Thymus (tissue), 14 donors: ENCODE measurements at places on chromosomes 16 and 17.

GRCh38 chr16:70779361-70779760, 21.6 kb downstream of the VAC14 start:
- no peak overlapping the region for H3K27ac ChIP-seq
- no peaks in the 10 kb centered on the region for H3K4me1 ChIP-seq
- H3K4me3 ChIP-seq: no peak overlapping the region
- H3K27me3 ChIP-seq: no peaks in the 10 kb centered on the region

DNA sequence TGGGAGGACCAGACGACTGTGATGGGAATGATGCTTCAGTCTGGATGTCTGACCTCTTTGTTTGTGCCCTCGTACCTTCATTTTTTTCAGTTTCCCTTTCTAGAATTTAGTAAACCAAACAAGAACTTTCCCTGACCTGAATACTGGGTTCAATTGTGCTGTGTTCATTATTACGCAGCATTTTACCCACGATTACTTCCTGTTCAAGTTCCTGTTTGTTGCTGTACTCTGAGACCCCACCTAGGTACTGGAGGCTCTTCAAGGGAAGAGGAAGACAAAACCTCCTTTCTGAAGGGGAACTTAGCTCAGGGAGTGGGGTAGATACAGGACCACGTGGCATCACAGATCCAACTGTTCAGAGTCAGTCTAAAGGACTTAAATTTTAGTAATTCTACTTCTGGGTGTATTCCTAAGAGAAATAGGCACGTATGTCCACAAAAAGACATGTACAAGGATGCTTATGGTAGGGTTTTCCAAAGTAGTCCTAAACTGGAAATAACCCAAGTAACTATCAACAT, 9.2 kb upstream of the PRKCB start:
- no peaks in the 10 kb centered on the region for H3K36me3 ChIP-seq
- peak overlapping the region; percentile 48 for H3K27ac ChIP-seq
- no peaks in the 10 kb centered on the region for H3K27me3 ChIP-seq
- H3K4me3 ChIP-seq: no peak overlapping the region

DNA sequence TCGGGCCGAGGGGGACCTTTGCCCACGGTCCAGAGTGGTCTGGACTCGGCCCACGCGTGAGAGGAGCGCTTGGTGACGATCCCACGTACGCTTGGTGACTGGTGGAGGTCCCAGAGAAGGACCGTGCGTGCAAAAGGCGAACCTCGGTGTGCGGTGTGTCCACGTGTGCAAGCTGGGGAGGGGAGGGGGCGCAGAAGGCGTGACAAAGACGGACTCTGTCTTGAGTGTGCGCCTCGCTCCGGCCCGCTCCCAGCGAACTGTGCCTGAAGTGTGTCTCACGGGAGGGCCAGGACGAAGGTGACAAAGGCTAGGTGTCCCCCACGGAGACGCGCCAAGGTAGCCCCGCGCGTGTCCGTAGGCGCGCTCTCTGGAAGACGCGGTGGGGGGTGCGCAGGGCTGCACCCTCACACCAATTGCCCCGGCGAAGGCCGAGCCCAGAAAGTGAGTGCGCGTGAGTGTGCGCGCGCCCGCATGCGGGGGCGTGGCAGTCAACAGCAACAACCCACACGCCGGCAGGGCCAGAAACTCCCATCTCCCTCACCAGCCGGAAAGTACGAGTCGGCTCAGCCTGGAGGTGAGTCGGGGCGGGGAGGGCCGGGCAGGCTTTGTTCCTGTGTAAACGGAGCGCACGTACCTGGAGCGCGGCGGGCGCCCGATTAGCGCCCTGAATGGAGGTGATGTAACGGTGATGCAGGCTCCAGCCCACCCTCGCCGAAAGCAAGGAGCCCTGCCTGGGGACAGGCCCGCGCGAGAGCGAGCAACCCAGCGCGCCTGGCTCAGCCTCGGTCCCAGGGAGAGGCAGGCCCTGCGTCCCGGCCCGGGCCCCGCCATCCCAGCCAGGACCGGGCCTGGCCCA, at the start of gene GPRC5C:
Gene GPRC5C, plus strand, starts transcription at position 521 of the 856 bp plus-strand sequence. CDS start 7,689 bp downstream, outside the sequence.
- peak within 1 kb of the TSS; percentile 25 for H3K4me3 ChIP-seq
- DNase-seq: no peak
- H3K27ac ChIP-seq: peak within 1 kb of the TSS; percentile 30
- H3K27me3 ChIP-seq: peaks cover 88% of the 10 kb centered on the region
- no peaks in the 10 kb centered on the region for H3K36me3 ChIP-seq
- peaks cover 36% of the 10 kb centered on the region for H3K4me1 ChIP-seq

- no peak overlapping the region for H3K27ac ChIP-seq
- H3K4me3 ChIP-seq: no peak overlapping the region
- no peaks in the 10 kb centered on the region for H3K27me3 ChIP-seq
- no peak for DNase-seq
- H3K36me3 ChIP-seq: no peaks in the 10 kb centered on the region
Observed at GRCh38 chr17:67477687-67478086, 100.6 kb downstream of the PITPNC1 start.

- H3K4me1 ChIP-seq: peaks cover 44% of the 10 kb centered on the region
- H3K4me3 ChIP-seq: no peak overlapping the region
- DNase-seq: no peak
Observed at GRCh38 chr17:45170931-45171337, 9.3 kb downstream of the HEXIM2 start.

DNA sequence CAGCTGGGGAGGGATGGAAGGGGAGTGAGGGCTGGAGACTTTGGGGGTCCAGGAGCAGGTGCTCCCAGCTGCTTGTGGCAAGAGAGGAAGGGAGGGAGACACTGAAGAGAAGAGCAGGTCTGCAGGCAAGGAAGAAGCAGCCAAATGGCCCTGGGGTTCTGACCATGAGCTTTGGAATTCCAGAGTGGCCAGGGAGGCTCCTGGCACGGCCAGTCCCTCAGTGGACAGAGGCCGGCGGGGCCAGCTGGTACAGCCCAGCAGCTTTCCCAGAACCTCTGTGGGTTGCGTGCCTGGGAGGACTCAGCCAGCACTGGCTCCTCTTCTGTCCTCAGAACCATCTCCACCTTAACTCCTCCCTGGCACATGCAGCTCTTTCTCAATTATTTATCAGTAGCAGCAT, 233.0 kb downstream of the MSI2 start:
- no peak overlapping the region for H3K4me3 ChIP-seq
- H3K27me3 ChIP-seq: no peaks in the 10 kb centered on the region
- no peak for DNase-seq

- H3K27ac ChIP-seq: no peak overlapping the region
- H3K4me3 ChIP-seq: no peak overlapping the region
- no peaks in the 10 kb centered on the region for H3K36me3 ChIP-seq
- no peak for DNase-seq
- no peaks in the 10 kb centered on the region for H3K4me1 ChIP-seq
- H3K27me3 ChIP-seq: no peaks in the 10 kb centered on the region
Observed at GRCh38 chr16:63363738-63364137, 1327.5 kb upstream of the CDH8 start.

GRCh38 chr16:4625560-4626159, 1.0 kb downstream of the MGRN1 start:
- peaks cover 9% of the 10 kb centered on the region for H3K36me3 ChIP-seq
- no peaks in the 10 kb centered on the region for H3K27me3 ChIP-seq
- DNase-seq: no peak
- peaks cover 20% of the 10 kb centered on the region for H3K4me1 ChIP-seq
- peak overlapping the region; percentile 79 for H3K27ac ChIP-seq
- peak overlapping the region; percentile 68 for H3K4me3 ChIP-seq

GRCh38 chr16:72469932-72470331, 298.0 kb upstream of the PMFBP1 start:
- H3K27ac ChIP-seq: no peak overlapping the region
- no peaks in the 10 kb centered on the region for H3K36me3 ChIP-seq
- no peak overlapping the region for H3K4me3 ChIP-seq
- H3K4me1 ChIP-seq: no peaks in the 10 kb centered on the region
- no peak for DNase-seq

DNA sequence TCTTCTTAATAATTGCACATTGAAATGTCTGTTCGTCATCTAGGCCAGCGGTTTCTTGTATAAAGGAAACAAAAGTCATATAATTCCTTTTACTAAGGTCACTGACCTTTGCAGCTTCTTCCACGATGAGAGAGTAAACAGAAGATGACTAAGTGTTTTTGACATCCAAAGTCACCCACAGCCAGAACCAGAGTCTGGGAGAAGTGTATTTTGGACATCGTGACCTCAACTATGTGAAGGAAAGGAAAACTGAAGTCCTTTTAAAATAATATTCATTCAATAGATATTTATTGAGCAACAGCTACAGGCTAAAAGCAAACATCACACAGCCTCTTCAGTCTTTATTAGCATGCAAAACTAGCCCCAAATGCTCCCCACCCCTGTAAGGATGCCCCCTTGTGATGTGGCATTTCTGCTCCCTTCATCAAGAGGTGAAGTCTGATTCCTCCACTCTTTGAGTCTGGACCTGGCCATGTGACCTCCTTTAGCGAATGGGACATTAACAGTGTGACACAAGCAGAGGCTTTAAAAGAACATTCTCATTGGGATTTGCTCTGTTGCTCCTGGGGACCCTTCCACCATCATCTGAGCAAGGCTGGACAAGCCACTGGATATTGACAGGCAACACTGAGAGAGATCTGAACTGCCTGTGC, 8.1 kb upstream of the PMP22 start:
- peaks cover 5% of the 10 kb centered on the region for H3K27me3 ChIP-seq
- no peak overlapping the region for H3K27ac ChIP-seq
- H3K36me3 ChIP-seq: no peaks in the 10 kb centered on the region
- H3K4me1 ChIP-seq: no peaks in the 10 kb centered on the region
- no peak for DNase-seq
- H3K4me3 ChIP-seq: no peak overlapping the region

GRCh38 chr17:49022391-49022941, 25.3 kb downstream of the IGF2BP1 start:
- no peaks in the 10 kb centered on the region for H3K27me3 ChIP-seq
- H3K36me3 ChIP-seq: no peaks in the 10 kb centered on the region
- DNase-seq: no peak
- H3K4me3 ChIP-seq: no peak overlapping the region

DNA sequence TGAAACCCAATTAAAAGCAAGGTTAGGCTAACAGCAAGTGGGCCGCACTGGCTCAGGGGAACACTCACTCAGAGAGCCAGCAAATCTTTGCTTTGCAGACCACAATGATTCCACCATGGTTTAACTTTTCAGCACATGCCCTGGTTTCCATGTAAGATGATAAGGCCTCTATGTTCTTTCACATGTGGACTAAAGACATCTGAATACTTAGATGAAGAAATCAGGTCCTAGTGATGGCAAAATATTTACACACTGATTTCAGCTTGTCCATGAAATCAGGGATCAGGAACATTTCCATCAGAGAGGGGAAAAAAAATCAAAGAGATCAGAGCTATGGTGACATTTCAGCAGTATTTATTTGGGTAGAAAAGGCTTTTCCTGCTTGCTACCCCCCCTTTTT, 258.2 kb upstream of the IRX5 start:
- H3K27ac ChIP-seq: no peak overlapping the region
- H3K36me3 ChIP-seq: no peaks in the 10 kb centered on the region
- H3K27me3 ChIP-seq: no peaks in the 10 kb centered on the region
- no peak for DNase-seq

DNA sequence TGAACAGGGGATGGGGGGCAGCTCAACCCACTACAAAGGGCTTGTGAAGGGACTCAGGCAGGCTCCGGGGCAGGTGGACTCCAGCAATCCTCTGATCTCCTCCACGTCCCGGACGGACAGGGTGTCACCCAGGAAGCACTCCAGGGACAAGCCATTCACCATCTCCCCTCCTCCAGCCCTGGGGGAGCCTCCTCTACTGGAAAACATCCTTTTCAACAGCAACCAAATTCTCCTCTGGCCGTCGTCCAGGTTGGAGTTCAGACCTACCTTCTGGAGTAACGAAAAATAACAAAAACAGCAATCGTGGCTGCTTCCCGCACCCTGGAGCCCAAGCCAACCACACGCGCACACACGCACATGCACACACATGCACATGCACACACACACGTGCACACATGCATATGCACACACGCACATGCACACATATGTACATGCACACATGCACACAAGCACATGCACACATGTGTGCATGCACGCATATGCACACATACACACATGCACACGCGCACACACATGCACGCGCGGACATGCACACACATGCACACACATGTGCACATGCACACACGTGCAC, 8.9 kb upstream of the RBFOX3 start:
- H3K27ac ChIP-seq: no peak overlapping the region
- H3K27me3 ChIP-seq: peaks cover 21% of the 10 kb centered on the region
- no peaks in the 10 kb centered on the region for H3K36me3 ChIP-seq
- no peaks in the 10 kb centered on the region for H3K4me1 ChIP-seq

DNA sequence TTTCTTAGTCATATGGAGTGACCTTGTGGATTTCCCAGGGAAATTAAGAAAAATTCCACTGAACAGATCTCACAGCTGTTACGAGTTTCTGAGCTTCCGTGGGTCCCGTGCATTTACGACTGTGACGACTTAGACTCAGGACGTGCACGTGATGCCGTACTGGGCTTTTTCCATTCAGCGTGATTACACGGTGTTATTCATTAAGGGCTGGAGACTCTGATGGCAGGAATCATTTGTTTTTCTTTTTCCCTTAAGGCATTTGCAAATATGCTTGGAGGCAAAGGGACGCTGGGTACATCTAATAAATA, 57.2 kb downstream of the TBC1D16 start:
- H3K36me3 ChIP-seq: no peaks in the 10 kb centered on the region
- H3K4me3 ChIP-seq: no peak overlapping the region
- no peaks in the 10 kb centered on the region for H3K27me3 ChIP-seq
- DNase-seq: no peak
- no peak overlapping the region for H3K27ac ChIP-seq

DNA sequence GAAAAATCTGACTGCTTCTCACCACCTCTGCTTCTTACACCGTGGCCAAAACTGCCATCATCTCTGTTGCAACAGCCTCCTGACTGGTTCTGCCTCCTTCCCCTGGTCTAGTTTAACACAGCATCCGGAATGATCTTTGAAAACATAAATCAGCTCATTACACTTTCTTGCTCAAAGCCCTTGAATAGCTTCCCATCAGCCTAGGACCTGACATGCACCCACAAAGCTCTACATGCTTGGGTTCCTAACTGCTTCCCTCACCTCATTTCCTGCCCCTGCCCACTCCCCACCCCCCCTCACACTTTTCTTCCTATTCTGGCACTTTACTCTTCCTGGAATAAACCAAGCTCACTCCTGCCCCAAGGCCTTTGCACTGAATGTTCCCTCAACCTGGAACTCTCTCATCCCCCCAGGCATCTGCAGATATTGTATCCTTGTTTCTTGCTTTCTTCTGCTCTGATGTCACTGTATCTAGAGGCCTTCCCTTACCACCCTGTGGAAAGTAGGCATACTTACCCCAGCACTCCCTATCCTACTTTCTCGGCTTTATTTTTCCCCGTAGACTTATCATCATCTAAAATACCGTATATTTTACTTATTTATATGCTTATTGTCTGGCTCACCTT, 112.4 kb downstream of the FTO start:
- no peak for DNase-seq
- no peaks in the 10 kb centered on the region for H3K4me1 ChIP-seq
- no peak overlapping the region for H3K27ac ChIP-seq
- H3K27me3 ChIP-seq: no peaks in the 10 kb centered on the region

DNA sequence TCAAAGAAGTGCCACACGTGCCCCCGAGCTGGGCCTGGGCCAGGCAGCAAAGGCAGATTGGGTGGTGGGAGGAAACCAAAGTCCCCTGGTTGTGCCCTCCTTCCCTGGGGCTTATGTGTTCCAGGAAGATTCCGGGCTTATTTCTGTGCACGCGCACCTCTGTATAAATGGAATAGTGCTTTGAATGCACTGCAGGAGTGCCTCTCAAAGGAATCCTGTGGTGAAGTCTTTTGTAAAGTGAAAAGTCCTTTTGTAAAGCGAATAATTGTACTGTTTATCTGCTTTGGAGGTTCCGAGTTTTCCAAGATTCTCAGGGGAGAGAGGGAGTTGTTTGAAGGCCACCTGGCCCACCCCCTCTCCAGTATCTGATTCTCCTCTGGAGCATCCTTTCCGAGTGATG, 26.8 kb downstream of the C17orf75 start:
- H3K27ac ChIP-seq: no peak overlapping the region
- H3K27me3 ChIP-seq: no peaks in the 10 kb centered on the region
- no peaks in the 10 kb centered on the region for H3K36me3 ChIP-seq
- DNase-seq: no peak
- no peak overlapping the region for H3K4me3 ChIP-seq
